HCT116 (cell line): ENCODE measurements at places on chromosomes 2 and 18. TPM values are rescaled to one million over a fixed set of nuclear protein-coding genes. Genes with fewer than 3 reads are reported as not detected.

- no peak for DNase-seq
These were observed 131.9 kb downstream of the GLI2 start for GRCh38 chr2:120867290-120868241.

DNA sequence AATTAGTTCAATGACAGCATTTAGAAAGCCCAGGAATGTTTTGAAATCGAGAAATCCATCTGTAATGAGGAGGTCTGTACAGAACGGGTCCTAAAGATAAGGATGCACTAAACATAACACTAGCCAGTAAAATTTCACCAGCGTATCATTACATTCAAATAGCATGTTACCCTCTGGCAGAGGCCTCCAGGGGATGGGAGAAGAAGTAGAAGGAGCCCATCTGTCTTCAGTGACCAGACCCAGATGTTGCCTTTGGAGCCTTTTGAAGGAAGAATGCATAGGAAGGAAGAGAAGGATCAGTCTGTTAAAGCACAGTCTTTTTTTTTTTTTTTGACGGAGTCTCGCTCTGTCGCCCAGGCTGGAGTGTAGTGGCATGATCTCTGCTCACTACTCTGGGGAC, 86.1 kb upstream of the BCL2L11 start:
- no peak for DNase-seq

The KCNJ3 gene
- not detected for total RNA-seq

- no peak for DNase-seq
These were observed 264.0 kb upstream of the CXCR4 start for GRCh38 chr2:136381722-136382633.

DNA sequence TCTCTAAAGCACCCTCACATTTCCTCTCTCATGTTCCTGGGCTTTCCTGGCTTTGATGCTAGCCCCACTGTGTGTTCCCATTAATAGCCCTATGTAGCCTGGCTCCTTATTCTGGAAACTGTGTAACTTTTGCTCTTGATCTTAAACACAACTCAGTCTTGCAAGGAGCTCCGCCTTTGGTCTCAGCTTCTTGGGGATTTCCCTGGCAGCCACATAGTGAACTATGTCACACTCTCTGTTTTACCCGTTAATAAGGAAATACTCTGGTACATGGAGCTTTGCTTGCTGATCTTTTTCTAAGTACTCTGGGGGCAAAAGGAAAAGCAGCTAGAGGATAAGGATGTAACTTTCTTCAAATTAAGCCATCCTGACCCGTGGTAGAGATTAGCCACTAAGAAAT, 259.3 kb downstream of the NEDD4L start:
- no peak for DNase-seq

DNA sequence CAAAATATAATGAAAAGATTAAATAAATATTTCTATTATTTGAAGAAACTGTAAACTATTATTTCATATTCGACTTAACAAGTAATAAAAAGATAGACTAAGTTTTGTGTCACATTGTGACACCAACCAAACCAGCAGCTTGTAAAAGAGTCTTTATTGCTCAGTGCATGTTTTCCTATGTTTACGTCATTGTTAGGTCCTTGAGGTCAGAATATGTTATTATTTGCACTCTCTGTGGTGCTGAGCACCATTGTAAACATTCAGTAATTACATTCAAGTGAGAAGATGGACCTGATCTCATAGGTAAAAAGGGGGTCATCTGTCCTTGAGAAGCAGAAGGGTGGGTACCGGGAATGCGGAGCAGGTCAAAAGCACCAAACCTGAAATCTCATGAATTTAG, 1999.1 kb upstream of the CELF4 start:
- DNase-seq = no peak

DNA sequence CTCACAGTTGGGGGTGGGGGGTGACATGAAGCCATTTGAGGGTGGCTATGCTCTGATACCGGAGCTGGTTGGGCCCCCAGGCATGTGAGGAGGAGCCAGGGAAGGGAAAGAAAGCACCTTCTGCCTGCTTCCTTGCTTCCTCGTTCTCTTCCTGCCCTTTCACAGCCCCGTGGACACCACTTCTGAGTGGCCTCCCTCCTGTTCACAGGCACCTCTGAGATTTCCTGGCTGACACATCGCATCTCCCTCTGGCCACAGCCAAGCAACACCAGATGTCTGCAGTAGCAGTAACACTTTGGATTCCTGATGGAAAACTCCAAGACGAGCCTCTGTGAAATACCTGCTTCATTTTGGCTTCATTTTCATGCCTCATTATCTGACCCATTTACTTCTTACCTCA, 64.7 kb upstream of the ST3GAL5 start:
- no peak for DNase-seq

GRCh38 chr2:152624805-152625204, 92.5 kb downstream of the PRPF40A start:
- DNase-seq = no peak

- DNase-seq = no peak
These were observed 215.3 kb downstream of the GALR1 start for GRCh38 chr18:77464917-77465316.

DNA sequence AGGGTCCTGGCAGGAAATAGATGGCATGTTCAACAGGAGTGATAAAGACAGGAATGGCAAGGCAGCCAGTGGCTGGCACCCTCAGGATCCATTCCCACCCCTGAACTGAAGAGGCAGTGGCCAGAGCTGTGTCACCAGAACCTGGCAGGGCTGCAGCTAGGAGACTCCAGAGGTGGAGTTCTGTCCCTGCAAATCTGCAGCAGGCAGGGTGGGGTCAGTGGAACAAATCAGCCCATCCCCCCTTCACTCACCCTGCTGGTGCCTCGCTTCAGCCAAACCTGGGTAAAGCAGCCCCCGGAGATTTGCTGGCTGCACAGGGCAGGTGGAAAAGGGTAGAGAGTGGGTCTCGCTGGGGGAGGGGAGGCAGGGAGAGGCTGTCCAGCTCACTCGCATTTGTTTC, 12.7 kb downstream of the INPP5D start:
- no peak for DNase-seq

The FLACC1 gene
- total RNA-seq = 0.74 TPM

GRCh38 chr2:200586644-200586975, 796 bp downstream of the AOX1 start:
- DNase-seq = no peak

DNA sequence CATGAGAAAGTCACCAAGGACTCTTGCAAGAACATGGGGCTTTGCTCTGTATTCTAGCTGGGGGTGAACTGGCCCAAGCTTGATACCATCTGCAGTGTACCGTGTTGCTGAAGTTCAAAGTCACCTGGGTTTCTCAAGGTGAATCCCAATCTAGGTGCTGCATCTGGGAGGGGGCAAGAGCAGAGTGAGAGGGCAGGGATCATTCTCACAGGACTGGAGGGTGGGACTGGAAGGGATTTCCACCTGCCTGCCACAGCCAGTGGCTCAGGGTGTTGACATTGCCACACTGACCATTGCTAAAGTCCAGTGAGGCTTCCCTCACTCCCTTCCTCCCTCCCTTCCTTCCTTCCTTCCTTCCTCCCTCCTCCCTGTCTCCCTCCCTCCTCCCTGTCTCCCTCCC, 98.7 kb downstream of the MYCN start:
- DNase-seq = no peak

The UGT1A5 gene
- total RNA-seq = not detected

The FAM124B gene
- not detected for total RNA-seq

The SERPINB12 gene
- not detected for total RNA-seq

GRCh38 chr18:75200071-75200470, 8.9 kb downstream of the PTGR3 start:
- DNase-seq = no peak

The ZSCAN30 gene
- total RNA-seq = 11.5 TPM

DNA sequence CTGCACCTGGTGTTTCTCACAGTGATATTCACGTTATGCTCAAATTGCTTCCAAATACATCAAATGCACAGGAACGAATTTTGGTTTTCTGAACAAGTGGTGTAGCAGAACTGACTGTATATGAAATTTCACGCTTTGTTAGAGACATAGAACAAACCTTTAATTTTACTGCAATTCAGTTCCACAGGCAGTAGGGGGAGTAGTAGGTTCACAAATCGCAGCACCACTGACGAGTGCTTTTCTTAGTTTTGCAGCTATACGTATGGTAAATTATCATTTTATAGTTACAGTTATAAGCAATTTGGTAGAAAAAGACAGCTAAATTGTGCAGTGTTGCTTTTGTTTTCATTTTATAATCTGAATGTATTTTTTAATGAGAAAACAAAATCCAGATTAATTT, 113.3 kb downstream of the KIAA1328 start:
- peak; percentile 18 for DNase-seq

DNA sequence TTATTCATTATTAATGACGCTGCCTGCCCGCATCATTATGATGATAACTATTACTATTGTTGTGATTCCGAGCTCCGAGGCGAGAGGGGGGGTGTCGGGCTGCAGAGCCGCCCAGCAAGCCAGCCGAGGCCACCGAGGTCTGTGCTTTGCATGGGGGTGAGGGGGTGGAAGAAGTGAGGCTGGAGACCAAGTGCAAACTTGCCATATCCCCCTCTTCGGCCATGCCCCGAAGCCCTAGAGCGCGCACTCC, 3.6 kb downstream of the BCL11A start:
- no peak for DNase-seq

The EN1 gene
- not detected for total RNA-seq
